ENCODE measurements at places on chromosomes 5 and 9.

GRCh38 chr5:10420932-10421331 lies 20.7 kb upstream of the ROPN1L start:
- no peak overlapping the region for H3K4me3 ChIP-seq
- H3K4me1 ChIP-seq = peaks cover 5% of the 10 kb centered on the region
- peaks cover 36% of the 10 kb centered on the region for H3K36me3 ChIP-seq
- DNase-seq = no peak
- no peaks in the 10 kb centered on the region for H3K27me3 ChIP-seq
- no peak overlapping the region for H3K27ac ChIP-seq

DNA sequence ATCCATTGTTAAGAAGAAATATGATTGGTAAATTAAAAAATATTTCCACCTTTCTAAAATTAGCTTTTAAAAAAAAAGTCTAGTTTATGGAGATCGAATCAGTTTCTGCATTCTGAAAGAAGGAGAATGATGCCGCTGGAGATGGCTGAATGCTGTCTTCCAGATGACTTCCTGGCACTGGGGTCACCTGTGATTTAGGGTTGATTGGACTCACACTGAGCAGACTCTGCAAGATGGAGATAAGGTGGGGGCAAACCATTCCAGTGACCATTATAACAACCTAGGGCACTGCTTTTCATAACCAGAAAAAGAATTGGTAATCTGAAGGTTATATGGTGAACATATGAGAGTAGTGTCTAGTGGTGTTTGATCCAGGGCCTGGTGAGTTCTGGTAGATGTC lies 40.8 kb downstream of the RHOBTB3 start:
- DNase-seq = no peak
- H3K4me3 ChIP-seq = no peak overlapping the region
- no peak overlapping the region for H3K27ac ChIP-seq
- H3K36me3 ChIP-seq = no peaks in the 10 kb centered on the region

- H3K27ac ChIP-seq = no peak overlapping the region
- no peak for DNase-seq
- H3K36me3 ChIP-seq = no peaks in the 10 kb centered on the region
- no peak overlapping the region for H3K4me3 ChIP-seq
Measured at GRCh38 chr5:76956033-76956432, 3.2 kb downstream of the CRHBP start.

DNA sequence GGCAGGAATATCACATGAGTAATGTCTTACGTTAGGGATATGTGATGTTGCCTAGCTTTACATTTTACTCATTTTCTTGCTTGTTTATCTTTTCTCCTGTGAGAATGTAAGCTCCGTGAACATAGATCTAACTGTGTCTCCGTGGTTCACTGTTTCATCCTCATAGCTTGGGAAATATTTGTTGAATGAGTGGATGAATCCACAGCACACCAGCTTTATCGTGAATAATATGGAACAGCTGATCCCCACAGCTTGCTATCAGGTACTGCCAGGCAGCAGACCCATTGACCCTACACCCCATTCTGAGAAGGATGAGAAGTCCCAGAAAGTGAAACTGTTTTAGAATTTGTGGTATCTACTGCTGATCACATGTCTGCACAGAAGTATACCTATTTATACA lies 106.8 kb upstream of the FBN2 start:
- no peaks in the 10 kb centered on the region for H3K27me3 ChIP-seq
- no peak overlapping the region for H3K27ac ChIP-seq
- H3K36me3 ChIP-seq = no peaks in the 10 kb centered on the region

DNA sequence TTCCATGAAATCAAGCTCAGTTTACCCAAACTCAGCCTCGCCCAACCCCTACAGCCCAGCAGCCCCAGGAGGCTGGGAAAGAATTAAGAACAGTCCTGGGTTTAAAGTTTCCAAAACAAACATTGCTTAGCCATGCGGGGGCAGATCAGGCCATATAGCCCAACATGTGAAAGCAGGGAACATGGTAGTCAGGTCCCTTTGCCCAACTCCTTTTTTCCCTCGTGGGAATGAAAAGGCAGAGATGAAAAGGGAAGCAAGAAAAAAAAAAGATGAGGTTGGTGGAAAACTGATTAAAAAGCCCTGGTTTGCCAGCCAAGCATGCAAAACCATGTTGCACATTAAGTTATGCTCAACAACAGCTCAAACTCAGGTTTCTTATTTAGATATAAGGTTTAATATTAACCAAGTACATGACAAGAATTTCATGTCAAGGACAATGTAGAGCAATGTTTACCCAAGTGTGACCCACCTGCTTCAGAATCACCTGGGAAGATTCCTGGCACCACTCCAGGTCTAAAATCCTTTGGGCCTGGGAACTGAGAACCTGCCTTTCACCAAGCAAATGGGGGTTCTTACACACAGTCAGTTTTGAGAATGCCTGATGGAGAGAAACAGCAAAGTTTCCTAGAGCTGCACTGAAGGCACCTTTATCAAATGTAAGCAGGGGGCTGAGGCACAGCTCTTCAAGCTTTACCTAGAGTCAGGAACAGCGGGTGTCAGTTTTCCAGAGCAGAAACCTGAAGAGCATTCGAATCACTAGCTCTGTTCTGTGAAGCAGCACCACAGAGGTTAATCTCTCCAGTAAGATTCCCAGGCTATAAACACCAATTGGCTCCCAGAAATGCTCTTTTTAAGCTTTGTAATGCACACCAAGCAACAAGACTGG lies 1.7 kb downstream of the FREM1 start:
- H3K27me3 ChIP-seq = no peaks in the 10 kb centered on the region
- H3K36me3 ChIP-seq = no peaks in the 10 kb centered on the region
- H3K4me3 ChIP-seq = no peak overlapping the region
- no peaks in the 10 kb centered on the region for H3K4me1 ChIP-seq

- no peaks in the 10 kb centered on the region for H3K27me3 ChIP-seq
- H3K36me3 ChIP-seq = no peaks in the 10 kb centered on the region
- DNase-seq = no peak
- H3K4me1 ChIP-seq = peaks cover 5% of the 10 kb centered on the region
- no peak overlapping the region for H3K4me3 ChIP-seq
Measured at GRCh38 chr9:114434878-114435311, 47.1 kb upstream of the AKNA start.

- H3K4me3 ChIP-seq = no peak overlapping the region
- no peaks in the 10 kb centered on the region for H3K36me3 ChIP-seq
- peaks cover 12% of the 10 kb centered on the region for H3K4me1 ChIP-seq
- peaks cover 7% of the 10 kb centered on the region for H3K27me3 ChIP-seq
- H3K27ac ChIP-seq = no peak overlapping the region
- no peak for DNase-seq
Measured at GRCh38 chr5:369151-369868, 47.8 kb downstream of the AHRR start.

- H3K27me3 ChIP-seq = no peaks in the 10 kb centered on the region
- no peak overlapping the region for H3K4me3 ChIP-seq
- H3K4me1 ChIP-seq = no peaks in the 10 kb centered on the region
Measured at GRCh38 chr9:70868661-70869652, 252.5 kb downstream of the TRPM3 start.

DNA sequence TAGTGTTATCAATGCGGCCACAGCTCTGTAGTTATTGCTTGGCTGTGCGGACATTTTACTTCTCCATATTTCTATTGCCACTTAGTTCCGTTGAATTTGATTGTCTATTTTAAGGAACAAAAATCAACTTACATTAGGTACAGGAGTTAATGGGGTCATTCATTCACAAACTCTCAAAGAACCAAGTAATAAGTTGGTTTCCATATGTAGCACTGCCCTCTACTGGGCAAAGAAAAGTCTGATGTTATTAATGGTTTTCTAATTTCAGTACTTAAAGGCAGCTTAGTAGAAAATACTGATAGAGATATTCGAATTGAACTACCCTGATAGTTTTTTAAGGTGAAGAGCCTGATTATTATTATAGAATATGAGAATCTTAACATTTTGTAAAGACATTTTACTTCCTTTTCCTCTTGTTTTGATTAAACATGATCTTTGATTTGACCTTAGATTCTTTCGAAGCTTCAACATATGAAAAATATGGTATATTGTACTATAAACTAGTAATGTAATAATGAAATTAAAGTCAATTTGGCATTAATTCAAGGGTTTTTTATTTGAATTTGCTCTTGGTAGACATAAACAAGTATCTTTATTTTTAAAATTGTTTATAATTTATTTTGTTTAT lies 119.5 kb upstream of the CTNND2 start:
- H3K4me1 ChIP-seq = no peaks in the 10 kb centered on the region
- no peak overlapping the region for H3K27ac ChIP-seq
- H3K36me3 ChIP-seq = no peaks in the 10 kb centered on the region
- no peak overlapping the region for H3K4me3 ChIP-seq
- H3K27me3 ChIP-seq = no peaks in the 10 kb centered on the region
- DNase-seq = no peak

GRCh38 chr9:113395000-113395861 lies 5.9 kb downstream of the ALAD start:
- no peak for DNase-seq
- H3K27ac ChIP-seq = no peak overlapping the region
- peaks cover 12% of the 10 kb centered on the region for H3K36me3 ChIP-seq
- no peaks in the 10 kb centered on the region for H3K27me3 ChIP-seq

GRCh38 chr5:15168358-15168757 lies 296.8 kb upstream of the ANKH start:
- no peak for DNase-seq
- H3K27me3 ChIP-seq = no peaks in the 10 kb centered on the region
- H3K36me3 ChIP-seq = no peaks in the 10 kb centered on the region
- H3K27ac ChIP-seq = no peak overlapping the region
- no peak overlapping the region for H3K4me3 ChIP-seq

GRCh38 chr5:171606414-171607024 lies 179.1 kb upstream of the SMIM23 start:
- H3K4me3 ChIP-seq = no peak overlapping the region
- no peak overlapping the region for H3K27ac ChIP-seq
- no peaks in the 10 kb centered on the region for H3K4me1 ChIP-seq
- H3K27me3 ChIP-seq = no peaks in the 10 kb centered on the region
- DNase-seq = no peak

DNA sequence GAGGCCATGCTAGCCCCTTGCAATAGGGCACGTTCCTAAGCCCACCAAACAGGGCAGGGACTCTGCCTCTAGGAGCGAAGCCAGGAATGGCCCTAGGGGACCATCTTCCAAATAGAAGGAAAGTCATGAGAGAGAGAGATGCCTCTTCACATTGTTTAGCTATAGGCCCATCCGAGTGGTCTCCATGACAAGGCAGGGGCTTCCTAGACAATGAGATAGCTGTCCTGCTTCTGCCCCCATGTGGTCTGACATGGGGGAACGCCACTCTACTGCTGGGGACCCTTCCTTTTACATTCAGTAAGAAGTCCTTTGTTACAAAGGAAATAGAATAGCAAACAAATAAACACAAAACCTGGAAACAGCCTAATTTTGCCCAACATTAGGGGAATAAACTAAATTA lies 17.9 kb upstream of the KIF4B start:
- no peaks in the 10 kb centered on the region for H3K36me3 ChIP-seq
- no peak overlapping the region for H3K4me3 ChIP-seq
- H3K27ac ChIP-seq = no peak overlapping the region
- H3K27me3 ChIP-seq = no peaks in the 10 kb centered on the region
- H3K4me1 ChIP-seq = no peaks in the 10 kb centered on the region
- DNase-seq = no peak

- H3K4me3 ChIP-seq = no peak overlapping the region
- H3K27me3 ChIP-seq = no peaks in the 10 kb centered on the region
- no peaks in the 10 kb centered on the region for H3K36me3 ChIP-seq
- no peak for DNase-seq
- H3K27ac ChIP-seq = no peak overlapping the region
Measured at GRCh38 chr5:65126542-65127069, 355.1 kb downstream of the ADAMTS6 start.

GRCh38 chr5:157080286-157080685 lies 21.4 kb upstream of the HAVCR1 start:
- no peaks in the 10 kb centered on the region for H3K36me3 ChIP-seq
- no peak overlapping the region for H3K27ac ChIP-seq
- H3K4me1 ChIP-seq = no peaks in the 10 kb centered on the region
- no peak for DNase-seq

DNA sequence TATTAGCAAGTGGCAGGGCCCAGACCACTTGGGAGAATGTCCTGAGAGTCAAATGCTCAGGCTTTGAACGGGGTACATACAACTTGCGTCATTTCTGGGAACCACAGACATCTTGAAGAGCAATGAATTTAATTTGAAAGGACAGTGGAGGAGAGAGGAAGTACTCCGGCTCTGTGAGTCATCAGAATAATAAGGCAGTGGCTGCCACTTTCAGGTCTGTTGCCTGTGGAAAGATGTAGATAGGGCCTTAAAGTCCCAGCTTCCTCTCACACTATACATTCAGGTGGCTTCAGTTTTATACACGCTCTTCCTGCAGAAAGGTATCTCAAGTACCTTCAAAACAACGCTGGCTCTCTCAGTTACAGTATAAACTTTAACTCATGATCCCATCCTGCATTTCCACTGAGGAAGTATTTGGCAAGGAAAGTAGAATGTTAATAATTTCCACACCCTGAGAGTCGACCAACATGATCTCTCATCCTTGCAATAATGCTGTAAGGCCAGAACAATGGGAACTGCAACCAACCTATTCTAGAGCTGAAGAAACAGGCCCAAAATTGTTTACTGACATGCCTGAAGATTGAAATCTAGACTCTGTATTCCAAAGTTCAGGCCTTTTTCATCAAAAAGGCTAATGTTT lies 6.8 kb upstream of the PRUNE2 start:
- DNase-seq = no peak
- H3K4me3 ChIP-seq = no peak overlapping the region
- H3K27me3 ChIP-seq = no peaks in the 10 kb centered on the region

DNA sequence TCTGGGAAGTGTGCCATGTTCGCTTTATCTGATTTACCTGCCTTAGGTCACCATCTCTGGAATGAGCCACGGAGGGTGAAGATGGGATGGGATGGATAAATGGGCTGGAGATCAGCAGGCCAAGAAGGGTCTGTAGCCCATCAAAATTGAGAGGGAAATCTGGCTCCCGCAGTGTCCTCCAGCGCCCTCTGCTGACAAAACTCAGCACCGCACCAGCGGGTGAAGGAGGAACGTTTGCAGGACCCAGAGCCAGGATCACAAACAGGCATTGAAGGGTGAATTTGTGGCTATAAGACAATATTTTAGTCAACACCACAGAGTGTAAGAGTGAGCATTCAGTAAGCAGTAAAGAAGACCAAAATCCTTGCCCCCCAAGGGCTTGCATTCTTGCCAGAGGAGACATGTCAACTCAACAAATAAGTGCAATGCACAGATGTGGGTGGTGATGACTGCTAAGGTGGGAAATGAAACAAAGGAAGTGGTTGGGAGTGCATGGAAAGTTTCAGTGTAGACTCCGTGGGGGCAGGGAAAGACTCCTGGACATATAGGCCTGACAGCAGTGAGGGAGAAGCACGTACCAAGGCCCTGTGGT lies 124.4 kb downstream of the TENT4A start:
- H3K27ac ChIP-seq = no peak overlapping the region
- H3K27me3 ChIP-seq = no peaks in the 10 kb centered on the region
- no peak overlapping the region for H3K4me3 ChIP-seq
- DNase-seq = no peak
- H3K36me3 ChIP-seq = no peaks in the 10 kb centered on the region
- H3K4me1 ChIP-seq = no peaks in the 10 kb centered on the region

- H3K27me3 ChIP-seq = no peaks in the 10 kb centered on the region
- no peak overlapping the region for H3K4me3 ChIP-seq
- no peaks in the 10 kb centered on the region for H3K36me3 ChIP-seq
- DNase-seq = no peak
Measured at GRCh38 chr5:106875591-106876297, 795.0 kb downstream of the EFNA5 start.

GRCh38 chr9:16970321-16970720 lies 99.9 kb upstream of the BNC2 start:
- no peak overlapping the region for H3K27ac ChIP-seq
- no peak overlapping the region for H3K4me3 ChIP-seq
- H3K4me1 ChIP-seq = no peaks in the 10 kb centered on the region
- no peaks in the 10 kb centered on the region for H3K36me3 ChIP-seq
- H3K27me3 ChIP-seq = no peaks in the 10 kb centered on the region

- H3K27ac ChIP-seq = no peak overlapping the region
- H3K36me3 ChIP-seq = no peaks in the 10 kb centered on the region
- H3K4me3 ChIP-seq = no peak overlapping the region
Measured at GRCh38 chr9:105148328-105149006, 96.0 kb upstream of the SLC44A1 start.
